ENCODE measurements at places on chromosomes 7 and 10.

DNA sequence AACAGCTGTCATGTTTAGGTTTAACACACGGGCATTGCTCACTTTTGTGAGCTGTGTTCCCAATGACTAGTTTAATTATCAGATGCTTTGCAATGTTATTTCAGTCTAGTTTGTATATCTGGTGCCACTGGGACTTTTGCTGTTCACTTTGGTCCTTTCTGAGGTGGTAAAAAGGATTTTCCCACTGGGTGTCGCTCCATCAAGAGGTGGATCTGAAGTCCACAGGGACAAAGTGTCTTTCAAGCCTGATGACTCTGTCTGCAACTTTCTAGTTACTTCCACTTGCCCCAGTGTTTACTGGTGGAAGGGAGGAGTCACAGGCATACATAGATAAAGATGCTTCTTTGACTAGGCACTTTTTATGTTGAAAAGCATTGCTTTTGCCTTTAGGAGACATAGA, 242.2 kb downstream of the HGF start:
- no peak for DNase-seq

- DNase-seq, result no peak
Observed at GRCh38 chr7:74544706-74545469, 91.2 kb downstream of the GTF2IRD1 start.

DNA sequence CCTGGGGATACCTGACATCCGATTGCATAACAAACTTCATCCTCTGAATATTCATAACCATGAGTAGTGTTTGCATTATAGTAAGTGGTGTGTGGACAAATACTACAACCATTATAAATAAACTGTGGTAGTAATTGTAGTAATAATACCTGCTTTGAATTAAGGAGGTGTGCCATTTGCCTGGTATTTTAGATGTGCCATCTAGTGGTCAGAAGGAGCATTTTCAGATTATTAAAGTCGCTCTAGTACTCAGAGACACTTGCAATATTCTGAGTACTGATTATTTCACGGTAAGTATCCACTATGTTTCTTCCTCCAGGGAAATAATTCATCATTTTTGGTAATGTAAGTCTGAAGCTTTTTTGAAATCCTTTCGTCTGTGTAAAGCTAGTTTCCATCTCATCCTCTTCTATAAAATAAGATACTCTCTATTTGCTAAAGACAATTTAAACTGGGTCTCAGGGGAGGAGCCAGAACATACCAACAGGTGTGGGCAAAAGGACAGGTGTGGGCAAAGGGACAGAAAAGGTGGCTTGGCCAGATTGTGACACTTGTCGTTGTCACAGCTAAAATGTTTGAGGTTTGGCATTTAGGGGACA, 115.3 kb upstream of the WDR11 start:
- DNase-seq, result no peak

GRCh38 chr7:101450064-101450463, 87.4 kb downstream of the COL26A1 start:
- no peak for DNase-seq

- no peak for DNase-seq
Observed at GRCh38 chr10:62699148-62699547, 105.4 kb upstream of the ADO start.

GRCh38 chr7:31938650-31939049, 131.6 kb downstream of the PDE1C start:
- no peak for DNase-seq

GRCh38 chr10:104029521-104029860, 56.2 kb downstream of the COL17A1 start:
- DNase-seq, result no peak

Data from stimulated activated CD8-positive, alpha-beta memory T cell treated with anti-CD3 and anti-CD28 coated beads, Interleukin-2, amount 100 ng/mL, for 1 hour (primary cell).